ENCODE measurements at places on chromosomes 6 and 20.

DNA sequence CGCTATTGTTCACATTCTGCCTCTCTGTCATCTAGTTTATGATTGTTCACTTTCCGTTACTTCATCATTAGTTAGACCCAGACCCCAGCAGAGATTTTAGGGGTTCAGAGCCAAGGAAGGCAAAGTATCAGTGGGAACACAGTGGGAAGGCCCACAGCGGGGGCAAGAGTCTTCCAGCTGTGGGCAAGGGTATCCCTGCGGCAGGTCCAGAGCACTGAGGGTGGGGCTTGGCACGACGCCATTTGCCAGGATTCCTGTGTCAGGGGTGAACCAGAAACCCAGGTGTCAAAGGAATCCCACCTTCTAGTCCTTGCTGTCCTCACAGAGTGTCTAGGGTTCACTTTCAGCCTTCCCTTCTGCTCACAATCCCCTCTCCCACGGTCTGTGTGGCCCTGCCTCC lies 13.3 kb downstream of the RAET1E start:
- DNase-seq, result no peak

DNA sequence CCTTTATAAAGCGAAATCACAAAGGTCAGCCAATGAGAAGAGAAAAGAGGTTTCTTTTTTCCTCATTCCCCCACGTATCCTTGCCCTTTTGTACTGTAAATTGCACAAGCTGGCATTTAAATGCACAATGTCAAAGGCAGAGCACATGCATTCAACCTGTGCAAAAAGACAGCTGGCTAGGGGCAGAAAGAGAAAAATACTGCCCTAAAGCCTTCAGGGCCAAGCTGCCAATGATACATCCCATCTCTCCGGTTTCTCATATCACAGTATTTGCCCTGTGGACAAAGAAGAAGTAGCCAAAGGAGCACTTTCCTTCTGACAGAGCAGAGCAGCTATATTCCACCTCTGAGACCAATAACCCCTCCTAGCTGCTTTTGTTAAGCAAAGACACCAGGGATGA lies 219.2 kb downstream of the TRDN start:
- no peak for DNase-seq

DNA sequence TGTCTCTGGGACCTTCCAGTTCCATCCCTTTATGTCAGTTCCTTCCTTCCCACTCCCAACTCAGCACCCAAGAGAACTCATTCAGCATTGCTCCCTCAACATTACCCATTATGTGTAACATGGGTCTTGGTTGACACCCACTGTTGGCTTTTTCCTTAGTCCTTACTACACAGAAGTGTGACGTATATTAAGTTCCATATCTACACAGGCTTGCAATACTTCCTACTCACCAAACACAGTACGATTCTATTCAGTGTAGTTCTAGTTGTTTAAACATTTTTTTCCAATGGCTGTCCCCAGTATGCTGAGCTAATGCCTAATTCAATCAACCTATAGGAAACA lies 37.7 kb downstream of the ARHGAP18 start:
- no peak for DNase-seq

DNA sequence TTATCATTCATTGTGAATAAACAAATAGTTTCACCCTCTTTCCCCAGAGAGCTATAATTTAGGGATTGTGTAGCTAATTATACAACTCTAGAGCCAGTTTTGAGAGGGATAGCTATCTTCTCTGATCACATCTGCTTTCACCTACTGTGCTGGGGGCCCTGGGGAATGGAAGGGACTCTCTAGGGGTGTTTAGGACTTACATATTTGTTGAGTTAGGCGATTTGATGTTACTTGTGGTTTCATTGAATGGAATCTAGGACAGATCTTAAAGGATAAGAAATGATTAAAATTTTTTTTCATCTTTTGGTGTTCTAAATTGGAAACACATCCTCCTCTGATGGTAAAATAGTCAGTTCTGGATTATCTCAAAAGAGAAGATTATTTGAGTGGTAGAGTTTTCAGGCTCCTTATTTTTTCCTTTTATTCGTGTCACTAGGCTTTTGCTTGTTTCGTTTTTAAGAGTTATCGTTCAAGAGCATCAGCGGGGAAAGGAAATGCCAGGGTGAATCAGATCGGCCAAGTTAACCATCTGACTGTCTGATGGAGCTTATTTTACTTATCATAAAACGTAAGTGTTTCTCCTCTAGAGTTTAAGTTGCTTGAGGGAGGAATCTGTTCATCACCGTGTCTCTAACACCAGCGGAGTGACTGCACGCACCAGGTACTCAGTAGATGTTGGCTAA lies 236.7 kb downstream of the FARS2 start:
- no peak for DNase-seq

GRCh38 chr6:158150701-158151100 lies 17.4 kb downstream of the SERAC1 start:
- DNase-seq, result no peak

DNA sequence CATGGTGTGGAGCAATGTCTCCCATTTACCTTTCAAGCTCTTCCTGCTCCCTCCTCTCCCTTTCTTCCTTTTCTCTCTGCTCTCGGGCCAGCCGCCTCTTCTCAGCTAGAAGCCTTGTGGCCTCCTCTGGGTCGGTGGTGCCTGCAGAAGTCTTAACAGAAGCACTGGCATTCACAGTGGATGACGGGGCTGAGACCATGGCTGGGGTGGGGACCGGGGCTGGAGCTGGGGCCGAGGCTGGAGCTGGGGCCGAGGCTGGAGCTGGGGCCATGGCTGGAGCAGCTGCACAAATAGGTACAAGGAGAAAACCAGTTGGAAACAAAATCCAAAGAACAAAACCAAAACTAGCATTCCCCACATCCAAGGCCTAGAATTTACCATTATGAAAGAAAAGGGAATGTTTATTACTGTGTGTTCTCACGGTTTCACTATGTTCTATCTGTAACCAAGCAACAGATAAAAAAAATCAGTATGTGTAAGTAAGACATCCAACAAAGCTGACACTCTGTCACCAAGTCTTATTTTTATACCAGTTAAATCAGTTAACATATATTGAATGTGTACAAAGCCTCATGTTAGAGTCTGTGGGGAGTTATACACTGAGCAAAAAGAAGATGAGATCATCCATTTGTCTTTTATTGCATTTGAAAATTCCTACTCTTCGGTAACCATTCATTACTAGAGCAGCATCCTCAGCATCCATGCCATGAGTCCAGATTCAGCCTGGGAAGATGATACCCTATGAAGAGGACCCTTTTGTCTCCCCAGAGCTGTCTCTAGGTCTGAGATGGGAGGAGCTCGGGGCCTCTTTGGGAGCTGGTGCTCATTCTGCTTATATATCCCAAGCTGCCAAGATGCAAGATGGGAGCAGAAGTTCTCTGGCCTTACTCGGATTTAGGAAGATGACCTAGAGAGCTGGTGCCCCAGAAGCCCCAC lies 73.0 kb upstream of the BCLAF1 start:
- no peak for DNase-seq

GRCh38 chr6:43014434-43014909 lies 423 bp downstream of the KLHDC3 start:
- no peak for DNase-seq

DNA sequence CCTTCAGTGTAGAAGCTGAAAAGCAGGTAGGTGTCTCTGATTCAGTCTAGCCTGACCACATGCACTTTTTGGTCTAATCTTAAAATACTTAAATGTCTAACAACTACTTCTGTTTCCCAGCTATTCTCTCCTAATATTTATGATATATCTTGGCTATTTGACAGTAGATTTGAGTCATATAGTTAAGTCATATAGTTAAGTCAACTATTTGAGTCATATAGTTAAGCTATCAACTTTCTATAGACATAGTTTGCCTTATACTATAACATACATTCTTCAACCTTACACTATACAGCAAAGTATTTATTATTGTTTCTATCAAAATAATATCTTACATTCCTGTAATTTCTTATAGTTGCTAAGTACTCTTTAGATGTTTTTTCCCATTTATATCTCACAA lies 110.9 kb downstream of the GMDS start:
- no peak for DNase-seq

DNA sequence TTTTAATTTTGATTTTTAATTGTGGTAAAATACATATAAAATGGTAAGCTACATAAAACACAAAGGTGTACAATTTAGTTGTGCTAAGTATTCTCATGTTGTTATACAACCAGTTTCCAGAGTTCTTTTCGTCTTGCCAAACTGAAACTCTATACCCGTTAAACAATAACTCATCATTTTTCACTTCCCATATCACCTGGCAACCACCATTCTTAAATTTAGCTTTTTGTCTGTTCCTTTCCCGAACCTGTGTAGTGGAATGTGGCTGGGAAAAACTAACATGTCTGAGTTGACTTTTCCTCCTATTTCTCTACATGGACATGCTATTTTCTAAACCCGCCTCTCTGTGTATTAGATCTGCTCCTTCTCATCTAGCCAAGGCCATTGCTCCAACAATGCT lies 27.6 kb downstream of the RPRD1B start:
- no peak for DNase-seq

- no peak for DNase-seq
These were observed 202.7 kb downstream of the MAFB start for GRCh38 chr20:40486297-40486696.

GRCh38 chr6:79077715-79078074 lies 359 bp downstream of the PHIP start:
- DNase-seq, result no peak

DNA sequence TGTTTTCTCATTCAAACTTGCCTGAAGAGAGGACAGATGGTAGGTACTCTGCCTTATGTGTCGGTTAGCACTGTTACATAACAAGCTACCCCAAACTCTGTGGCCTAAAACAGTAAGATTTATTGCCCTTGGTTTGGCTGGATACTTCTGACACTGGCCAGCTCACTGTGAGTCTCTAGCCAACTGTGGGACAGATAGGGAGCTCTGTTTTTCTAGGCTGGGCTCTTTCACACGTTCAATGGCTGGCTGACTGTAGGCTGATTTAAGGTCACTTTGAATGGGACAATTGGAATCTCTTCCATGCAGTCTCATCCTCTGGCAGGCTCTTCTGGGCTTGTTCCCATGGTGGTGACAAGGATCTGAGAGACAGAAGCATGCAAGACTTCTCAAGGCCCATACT lies 39.4 kb upstream of the JAG1 start:
- no peak for DNase-seq

- no peak for DNase-seq
These were observed 14.4 kb downstream of the ATXN1 start for GRCh38 chr6:16746812-16747211.

GRCh38 chr6:37602346-37602745 lies 95.3 kb downstream of the MDGA1 start:
- DNase-seq, result no peak

GRCh38 chr6:31042806-31043205 lies 32.5 kb downstream of the MUC22 start:
- peak; percentile 24 for DNase-seq

DNA sequence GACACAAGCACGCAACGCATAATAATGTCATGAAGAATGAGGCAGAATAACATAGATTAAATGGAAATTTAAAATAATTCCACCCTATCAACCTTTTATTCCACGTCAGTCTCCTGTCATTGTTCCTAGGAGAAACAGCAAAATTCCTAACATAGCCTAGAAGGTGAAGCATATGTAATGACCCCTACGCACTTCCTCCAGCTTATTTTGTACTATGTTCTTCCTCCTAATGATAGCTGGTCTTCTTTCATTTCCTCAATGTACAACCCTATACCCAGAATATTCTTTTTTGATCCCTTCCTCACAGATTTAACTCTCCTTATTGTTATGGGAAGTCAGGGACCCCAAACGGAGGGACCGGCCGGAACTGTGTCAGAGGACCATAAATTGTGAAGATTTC lies 122.0 kb upstream of the CARMIL1 start:
- DNase-seq, result no peak

DNA sequence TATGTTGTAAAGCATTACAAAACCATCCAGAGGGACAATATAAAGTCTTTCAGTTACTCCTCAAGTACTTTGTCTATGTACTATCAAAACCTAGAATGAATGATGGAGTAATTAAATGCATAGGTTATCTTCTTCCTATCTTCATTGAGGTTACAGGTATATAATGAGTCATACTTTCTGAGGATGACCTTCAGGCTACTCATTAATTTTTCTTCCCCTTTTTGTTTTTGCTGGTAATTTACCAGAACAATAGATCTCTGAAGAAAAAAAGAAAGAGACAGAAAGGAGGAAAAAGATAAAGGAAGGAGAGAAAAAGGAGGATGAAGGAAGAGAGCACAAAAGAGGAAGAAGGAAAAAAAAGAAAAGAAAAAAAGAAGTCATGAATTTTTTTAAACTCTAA lies 398.4 kb downstream of the TBC1D32 start:
- DNase-seq, result no peak

GRCh38 chr6:15244620-15245360 lies 1.1 kb upstream of the JARID2 start:
- peak; percentile 69 for DNase-seq

DNA sequence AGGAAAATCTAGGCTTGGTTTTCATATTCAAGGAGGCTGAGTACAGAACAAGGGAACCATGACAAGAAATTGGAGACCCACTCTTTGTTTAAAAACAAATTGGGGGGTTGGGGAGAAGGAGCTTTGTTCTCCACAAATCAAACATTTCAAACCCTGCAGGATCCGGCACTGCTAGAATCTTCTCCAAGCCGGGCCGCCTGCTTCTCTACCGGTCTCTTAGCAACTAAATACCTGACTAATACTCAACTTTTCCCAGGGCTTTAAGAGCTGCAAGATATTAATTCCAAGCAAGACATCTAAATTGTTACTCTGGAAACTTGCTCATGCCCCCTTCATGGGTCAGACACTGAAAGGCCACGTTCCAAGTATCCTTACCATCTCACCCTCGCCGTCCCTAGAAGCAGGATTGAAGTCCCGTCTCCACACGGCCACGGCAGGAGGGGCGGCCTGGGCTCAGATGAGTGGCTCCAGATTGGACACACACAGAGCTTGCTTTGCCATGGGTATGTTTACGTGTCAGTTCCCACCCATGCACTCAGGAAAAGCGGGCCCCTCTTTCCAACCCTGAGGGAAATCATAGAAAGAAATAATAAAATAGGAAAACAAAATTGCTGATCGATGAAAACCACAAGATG lies 126.4 kb upstream of the CDH4 start:
- no peak for DNase-seq

- no peak for DNase-seq
These were observed 65.3 kb downstream of the ADGRG6 start for GRCh38 chr6:142367061-142367460.

DNA sequence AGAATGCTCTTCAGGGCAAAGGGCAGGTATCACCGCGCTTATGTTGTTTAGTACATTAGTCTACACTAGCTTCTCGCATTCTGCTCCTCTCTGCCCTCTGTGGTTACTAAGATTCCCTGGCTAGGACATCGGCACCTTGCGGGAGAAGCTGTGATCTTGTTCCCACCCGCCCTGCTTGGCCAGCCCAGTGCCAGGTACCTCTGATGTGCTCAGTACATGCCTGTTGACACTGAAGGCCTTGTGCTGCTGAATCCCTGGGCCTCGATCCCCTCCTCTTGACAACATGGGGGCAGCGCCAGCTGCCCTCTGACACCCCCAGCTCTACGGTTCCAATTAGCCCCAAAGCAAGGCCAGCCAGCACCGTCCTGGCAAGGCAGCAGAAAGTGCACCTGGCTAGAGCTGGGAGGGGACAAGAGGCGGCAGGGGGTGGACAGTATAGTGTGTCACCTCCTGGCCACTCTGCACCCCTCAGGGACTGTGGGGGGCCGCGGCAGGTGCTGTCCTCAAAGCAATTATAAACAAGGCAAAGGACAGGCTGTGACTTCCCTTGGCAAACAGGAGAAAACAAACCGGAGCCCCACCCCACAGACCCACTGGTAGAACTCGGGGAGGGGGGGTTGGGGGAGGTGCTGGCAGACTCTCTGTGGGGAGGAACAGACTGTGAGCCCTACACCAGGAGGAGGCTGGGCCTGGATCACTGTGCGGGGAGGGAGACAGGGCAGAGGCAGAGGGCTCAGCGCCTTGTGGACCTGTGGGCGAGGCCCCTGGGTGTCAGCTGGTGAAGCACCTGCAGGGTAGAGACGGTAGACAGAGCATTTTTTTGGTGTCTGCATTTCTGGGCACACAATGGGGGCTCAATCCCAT lies 7.1 kb downstream of the TFEB start:
- DNase-seq, result no peak

Data from glutamatergic neuron (in vitro differentiated cells).